Stimulated activated CD4-positive, alpha-beta T cell treated with anti-CD3 and anti-CD28 coated beads, TNF-alpha, amount 100 ng/mL, for 4 hours (primary cell): ENCODE measurements at places on chromosomes 12 and 14.

DNA sequence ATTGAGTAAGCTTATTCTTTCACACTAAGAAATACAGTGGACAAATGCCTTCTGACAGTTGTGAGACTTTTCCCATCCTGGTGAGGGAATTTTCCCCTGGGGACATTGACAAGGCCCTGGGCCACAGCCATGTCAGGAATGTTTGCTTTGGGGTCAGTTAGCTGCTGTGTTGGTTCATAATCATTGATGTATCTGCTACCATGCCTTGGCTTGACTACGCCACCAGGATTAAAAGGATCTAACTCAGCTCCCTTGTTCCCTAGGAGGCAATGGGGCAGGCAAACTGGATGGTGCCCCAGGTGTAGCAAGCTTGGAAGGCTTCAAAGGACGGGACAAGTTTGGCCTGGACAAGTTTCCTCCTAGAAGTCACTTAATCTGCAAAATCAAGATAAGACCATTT lies 3.1 kb upstream of the CCDC88C start:
- DNase-seq = no peak

GRCh38 chr12:24034160-24034559 lies 84.7 kb upstream of the SOX5 start:
- no peak for DNase-seq

DNA sequence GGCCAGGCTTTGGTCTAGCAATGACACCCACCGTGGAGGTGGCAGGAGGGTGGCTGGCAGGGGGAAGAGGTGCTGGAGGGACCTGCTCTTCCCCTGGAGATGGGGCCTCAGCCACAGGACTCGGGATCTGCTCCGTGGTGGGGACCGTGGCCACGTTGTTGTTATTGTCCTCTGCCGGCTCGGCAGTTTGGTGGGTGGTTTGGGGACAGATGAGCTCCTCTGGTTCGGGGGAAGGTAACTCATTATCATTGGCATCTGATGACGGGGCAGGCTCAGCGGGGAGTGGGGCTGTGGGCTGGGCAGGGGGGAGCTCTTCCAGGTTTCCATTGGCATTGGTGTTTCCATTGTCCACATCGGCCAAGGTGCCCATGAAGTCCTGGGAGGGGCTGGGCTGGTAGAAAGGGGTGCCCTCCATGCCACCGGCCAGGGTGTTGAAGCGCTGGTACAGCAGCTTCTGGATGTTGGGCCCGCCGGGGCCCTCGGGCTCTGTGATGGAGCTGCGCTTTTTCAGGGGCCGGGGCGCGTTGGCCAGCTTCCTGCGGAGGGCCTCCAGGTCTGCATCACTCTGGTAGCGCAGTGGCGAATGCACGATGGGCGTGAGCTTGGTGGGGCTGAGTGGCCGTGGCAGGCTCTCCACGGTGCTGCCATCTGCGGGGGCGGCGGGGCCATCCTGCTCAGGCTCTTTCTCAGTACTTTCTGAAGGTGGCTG lies 24.3 kb downstream of the ZFYVE21 start:
- no peak for DNase-seq

- DNase-seq = no peak
These were observed 257.4 kb upstream of the TMTC1 start for GRCh38 chr12:30041096-30041495.

DNA sequence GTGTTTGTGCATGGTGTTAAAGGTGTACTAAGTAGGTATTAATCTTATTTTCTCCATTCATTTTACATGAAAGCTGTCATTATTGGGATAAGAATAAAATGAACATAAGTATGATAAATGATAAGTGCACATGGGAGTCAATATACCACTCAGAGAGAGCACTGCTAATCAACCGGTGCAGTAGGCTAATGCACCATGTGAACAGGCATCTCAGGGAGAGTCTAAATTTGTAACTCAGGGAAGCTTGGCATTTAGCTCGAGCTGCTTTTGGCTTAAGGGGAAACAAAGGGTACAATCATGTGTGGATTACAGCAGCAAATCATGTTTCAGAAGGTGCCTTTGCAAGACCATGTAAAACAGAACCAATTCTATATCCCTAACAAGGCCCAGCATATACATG lies 127.4 kb downstream of the MGST1 start:
- no peak for DNase-seq

GRCh38 chr12:42760550-42760949 lies 171.0 kb upstream of the PRICKLE1 start:
- no peak for DNase-seq
